ENCODE measurements at places on chromosomes 16 and 17.

GRCh38 chr16:87780385-87780989, 14.7 kb upstream of the KLHDC4 start:
- DNase-seq, result peak; percentile 44

- no peak for DNase-seq
Observed at GRCh38 chr17:74165797-74166365, 37.6 kb upstream of the RPL38 start.

DNA sequence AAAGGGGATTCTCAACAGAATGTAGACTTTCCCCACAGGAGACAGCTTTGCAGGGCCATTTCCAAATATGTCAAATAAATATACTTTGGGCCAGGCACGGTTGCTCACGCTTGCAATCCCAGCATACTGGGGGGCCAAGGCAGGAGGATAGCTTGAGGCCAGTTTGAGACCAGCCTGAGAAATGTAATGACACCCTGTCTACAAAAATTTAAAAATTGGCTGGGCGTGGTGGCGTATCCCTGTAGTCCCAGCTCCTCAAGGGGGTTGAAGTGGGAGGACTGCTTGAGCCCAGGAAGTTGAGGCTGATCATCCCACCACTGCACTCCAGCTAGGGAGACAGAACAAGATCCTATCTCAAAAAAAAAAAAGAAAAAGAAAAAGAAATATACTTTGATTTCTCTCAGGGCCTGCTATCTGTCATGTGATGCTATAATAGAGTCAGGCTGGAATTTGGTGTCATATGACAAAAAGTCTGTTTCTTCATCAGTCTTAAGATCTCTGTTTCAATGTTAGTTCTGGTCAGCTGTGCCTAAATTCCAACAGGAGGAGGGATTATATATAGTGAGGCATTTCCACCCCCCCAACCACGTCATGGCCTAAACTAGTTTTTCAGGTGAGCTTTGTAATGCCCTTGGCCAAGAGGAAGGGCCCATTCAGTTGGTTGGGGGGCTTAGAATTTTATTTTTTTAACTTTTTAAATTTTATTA, 4.3 kb upstream of the ZDHHC7 start:
- no peak for DNase-seq

GRCh38 chr16:53503991-53504663, 1.1 kb upstream of the AKTIP start:
- peak; percentile 24 for DNase-seq

GRCh38 chr17:48728232-48729231, at the start of gene HOXB13:
TSS of gene HOXB13 (minus strand) at chr17:48728750. CDS start at chr17:48728593, 157 bp downstream.
- no peak for DNase-seq

- DNase-seq, result no peak
Observed at GRCh38 chr17:27349540-27350021, 55.7 kb downstream of the WSB1 start.

- DNase-seq, result no peak
Observed at GRCh38 chr17:43125967-43126910, 1.1 kb upstream of the BRCA1 start.

- no peak for DNase-seq
Observed at GRCh38 chr17:16938031-16938430, 33.9 kb downstream of the TNFRSF13B start.

- DNase-seq, result no peak
Observed at GRCh38 chr16:30027588-30028437, 3.3 kb downstream of the TLCD3B start.

- no peak for DNase-seq
Observed at GRCh38 chr16:81190667-81191066, 47.8 kb upstream of the BCO1 start.

GRCh38 chr17:30415491-30415890, 36.8 kb downstream of the CPD start:
- no peak for DNase-seq

DNA sequence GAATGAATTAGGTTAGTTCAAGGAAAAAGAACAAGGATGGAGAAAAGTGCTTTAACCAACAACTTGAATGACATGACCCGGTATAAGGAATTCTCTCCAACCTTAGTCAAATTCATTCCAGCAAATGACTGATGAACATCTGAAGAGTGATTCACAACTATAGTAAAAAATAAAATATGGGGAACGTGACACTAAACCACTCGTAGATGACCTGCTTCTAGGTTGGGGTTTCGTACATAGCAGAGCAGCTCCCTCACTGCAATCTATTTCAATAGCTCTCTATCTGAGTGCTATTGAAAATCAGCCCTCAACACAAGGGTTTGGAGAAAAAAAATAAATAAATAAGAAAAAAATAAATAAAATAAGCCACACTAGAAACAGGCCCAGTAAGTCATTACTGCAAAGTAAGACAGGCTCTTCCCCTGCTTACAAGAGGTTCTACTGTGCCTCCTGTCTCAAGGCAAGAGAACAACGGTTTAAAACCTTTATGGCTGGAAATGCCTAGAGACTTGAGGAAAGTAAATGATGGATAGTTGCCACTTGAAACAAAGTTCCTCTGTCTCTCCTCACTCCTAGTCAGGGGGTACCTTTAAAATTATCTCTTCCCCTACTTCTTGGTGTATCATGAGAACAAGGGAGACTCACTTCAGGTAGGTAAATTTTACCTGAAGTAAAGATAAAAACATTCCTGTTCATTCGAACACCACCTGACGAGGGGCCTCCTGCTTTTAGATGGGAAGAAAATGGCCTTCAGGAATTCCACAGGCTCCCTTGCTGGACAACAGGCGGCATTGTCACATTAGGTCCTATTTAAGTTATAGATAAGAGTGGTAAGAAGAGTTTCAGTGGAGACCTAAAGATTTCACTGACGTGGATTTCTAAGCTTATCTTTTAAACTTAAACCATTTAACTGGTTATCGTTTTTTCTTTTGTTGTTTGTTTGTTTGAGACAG, 20.5 kb downstream of the COG7 start:
- DNase-seq, result no peak

DNA sequence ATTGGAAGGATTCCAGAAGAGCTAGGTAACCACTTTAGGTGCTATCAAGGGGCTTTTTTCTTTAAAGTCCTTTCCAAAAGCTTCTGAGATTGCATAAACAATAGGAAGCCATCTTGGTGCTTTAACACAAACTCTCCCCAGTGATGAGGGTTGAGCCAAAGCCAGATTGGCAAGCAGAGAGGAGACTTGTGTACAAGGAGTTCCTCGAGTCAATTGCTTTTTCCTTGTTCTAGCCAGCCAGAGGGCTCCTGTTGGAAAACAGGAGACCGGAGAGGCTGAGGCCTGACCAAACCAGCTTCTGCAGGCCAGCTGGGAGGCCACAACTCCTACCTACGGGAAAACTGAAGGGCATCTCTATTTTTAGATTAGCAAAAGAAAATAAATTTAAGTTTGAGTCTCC, 46.5 kb downstream of the MAPT start:
- no peak for DNase-seq

- no peak for DNase-seq
Observed at GRCh38 chr16:3503523-3503922, 2.7 kb downstream of the CLUAP1 start.

DNA sequence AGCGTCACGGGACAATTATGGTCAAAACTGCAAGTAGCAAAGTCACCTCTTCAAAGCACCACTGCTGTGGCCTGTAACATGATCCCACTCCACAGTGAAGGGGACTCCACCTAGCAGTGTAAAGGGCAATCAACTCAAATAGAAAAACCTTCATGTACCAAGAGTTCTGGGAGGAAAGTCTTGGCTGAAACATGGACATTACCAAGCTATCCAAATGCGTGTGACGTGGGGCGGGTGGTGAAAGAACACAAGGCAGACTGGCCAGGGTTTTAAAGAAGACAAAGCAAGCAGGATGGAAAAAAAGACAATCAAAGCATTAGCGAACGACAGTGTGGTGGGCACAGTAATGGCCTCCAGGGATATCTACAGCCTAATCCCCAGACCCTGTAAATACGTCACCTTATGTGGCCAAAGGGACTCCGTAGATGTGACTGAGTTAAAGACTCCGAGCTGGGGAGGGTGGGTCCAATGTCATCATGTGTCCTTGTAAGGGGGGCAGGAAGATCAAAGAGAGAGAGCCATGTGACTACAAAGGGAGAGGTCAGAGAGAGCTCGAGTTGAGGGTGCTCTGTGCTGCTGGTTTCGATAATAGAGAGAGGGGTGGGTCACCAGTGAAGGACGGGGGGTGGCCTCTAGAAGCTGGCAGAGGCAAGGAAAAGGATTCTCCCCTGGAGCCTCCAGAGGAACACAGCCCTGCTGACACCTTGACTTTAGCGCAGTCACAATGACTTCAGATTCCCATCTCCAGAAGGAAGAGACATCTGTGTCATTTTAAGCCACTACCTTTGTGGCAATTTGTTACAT, 6.0 kb downstream of the HSDL1 start:
- DNase-seq, result peak; percentile 15

DNA sequence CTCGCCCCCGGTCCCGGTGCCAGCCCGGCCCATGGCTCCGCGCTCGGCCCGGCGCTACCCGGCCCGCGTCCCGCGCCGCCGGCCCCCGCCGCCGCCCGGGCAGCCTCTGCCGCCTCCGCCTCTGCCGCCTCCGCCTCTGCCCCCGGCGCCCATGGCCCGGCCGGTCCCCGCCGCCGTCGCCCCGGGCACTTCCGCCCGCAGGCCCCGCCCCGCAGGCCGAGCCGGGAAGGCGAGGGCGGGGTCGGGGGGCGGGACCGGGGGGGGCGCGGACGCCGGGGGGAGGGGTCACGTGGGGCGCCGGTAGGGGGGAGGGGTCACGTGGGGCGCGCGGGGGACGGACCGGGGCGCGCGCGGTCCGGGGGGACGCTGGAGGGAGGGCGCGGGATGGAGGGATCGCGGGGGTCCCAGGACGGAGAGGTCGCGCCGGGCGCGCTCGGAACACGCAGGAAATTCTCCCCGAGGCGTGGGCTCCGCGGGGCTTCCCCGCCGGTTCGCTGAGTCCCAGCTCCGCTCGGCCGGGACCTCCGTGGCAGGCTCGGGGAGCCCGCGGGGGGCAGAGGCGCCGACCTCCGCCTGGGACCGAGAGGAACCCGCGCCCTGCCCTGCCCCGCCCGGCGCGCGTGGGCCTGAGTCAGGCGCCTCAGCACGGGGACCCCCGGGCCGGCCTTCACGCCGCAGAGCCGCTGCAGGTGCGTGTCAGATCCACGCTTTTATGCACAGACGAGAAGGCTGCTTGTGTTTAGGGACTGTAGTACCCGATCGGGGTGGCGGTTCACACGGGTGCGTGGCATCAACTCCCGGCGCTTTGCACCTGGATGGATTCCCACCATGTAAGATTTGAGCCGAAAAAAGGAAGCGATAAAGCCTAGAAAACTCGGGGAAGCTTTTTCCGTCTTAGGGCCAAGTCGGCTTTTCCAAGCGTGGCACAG, at the start of gene PGAP6:
Gene PGAP6, minus strand, starts transcription at position 190 of the 929 bp plus-strand sequence. Its CDS starts 157 bp downstream, at position 33.
- peak; percentile 66 for DNase-seq

DNA sequence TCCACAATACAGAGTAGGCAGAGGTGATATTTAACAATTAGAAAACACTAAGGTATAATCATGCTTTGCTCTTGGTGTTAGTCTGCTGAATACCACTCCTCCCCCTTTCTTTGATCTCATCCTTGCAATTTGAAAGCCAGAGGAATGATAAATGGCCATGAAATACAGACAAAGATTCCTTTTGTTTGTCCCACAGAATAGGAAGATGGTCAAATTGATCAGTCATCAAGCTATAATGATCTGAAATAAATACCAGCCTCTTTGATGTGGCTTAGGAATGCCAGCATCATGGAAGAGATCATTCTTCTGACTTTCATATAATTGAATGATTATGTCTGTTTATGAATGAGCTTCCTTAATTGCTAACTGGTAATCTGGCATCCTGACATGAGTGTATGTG, 1541.7 kb upstream of the CDH8 start:
- DNase-seq, result no peak

DNA sequence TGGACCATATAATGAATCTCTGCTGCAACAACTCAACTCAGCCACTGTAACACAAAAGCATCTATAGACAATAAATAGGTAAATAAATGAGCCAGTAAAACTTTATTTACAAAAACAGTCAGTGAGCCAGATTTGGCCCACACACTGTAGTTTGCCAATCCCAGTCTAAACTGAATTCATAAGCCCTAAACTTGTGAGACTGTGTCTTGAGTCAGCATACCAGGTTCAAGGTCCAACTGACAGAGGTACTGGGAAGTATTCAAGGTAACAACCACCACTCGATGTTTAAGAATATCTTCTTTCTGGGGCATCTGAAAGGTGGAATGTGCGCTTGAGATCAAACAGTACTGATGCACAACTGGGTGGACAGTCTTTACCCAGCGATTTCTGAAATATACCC, 94.2 kb downstream of the HELZ start:
- DNase-seq, result no peak

- DNase-seq, result no peak
Observed at GRCh38 chr17:67672592-67673335, 45.0 kb upstream of the NOL11 start.

GRCh38 chr17:2571523-2572303, 21.7 kb upstream of the PAFAH1B1 start:
- DNase-seq, result no peak
